ENCODE measurements at places on chromosomes 1 and 21. TPM values are rescaled to one million over a fixed set of nuclear protein-coding genes. Genes with fewer than 3 reads are reported as not detected.

DNA sequence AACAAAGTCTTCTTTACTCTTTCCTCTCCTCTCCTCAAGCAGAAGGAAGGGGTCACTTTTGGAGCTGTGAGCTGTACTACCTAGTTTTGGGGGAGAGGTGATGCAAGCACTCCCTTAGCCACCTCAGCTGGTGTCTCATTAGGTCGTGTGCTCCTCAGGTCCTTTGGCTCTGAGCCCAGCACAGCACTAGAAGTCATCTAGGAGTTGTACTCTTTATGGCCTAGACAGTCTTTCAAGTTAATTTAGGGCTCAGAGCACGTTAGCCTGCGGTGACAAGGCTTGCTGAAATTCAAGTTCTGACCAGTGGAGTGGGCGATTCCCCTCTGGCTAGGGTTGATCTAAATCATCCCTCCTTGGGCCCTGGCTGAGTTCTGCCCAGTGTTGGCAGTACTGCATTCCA lies 48.0 kb upstream of the WDR26 start:
- no peaks in the 10 kb centered on the region for H3K36me3 ChIP-seq
- DNase-seq = no peak
- H3K4me3 ChIP-seq = no peak overlapping the region

GRCh38 chr1:25757151-25757845 lies 42.7 kb upstream of the SELENON start:
- no peak overlapping the region for H3K4me3 ChIP-seq
- no peaks in the 10 kb centered on the region for H3K27me3 ChIP-seq
- no peak for DNase-seq
- H3K36me3 ChIP-seq = no peaks in the 10 kb centered on the region
- H3K27ac ChIP-seq = no peak overlapping the region
- H3K4me1 ChIP-seq = no peaks in the 10 kb centered on the region

- no peak for DNase-seq
- no peak overlapping the region for H3K4me3 ChIP-seq
- H3K27me3 ChIP-seq = no peaks in the 10 kb centered on the region
- no peaks in the 10 kb centered on the region for H3K36me3 ChIP-seq
These were observed 111.8 kb upstream of the JUN start for GRCh38 chr1:58895559-58896145.

DNA sequence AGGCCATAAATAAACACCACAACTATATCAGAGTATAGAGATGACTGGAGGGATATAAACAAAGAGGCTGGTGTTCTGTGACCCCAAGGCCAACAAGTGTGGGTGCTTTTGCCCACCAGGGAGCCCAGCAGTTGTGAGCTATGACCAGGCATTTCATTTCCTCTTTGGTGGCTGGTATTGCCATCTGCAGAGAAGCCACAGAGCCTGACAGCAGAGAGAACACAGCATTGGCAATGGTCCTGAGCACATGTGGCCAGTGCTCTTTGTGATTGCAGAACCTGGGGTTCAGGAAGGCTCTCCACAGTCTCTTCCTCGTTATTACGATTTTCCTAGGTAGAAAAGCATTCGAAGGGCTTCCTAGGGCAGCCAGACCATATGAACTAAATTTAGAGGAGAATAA lies 112.3 kb downstream of the TM2D1 start:
- no peaks in the 10 kb centered on the region for H3K27me3 ChIP-seq
- H3K27ac ChIP-seq = no peak overlapping the region
- no peak for DNase-seq
- peaks cover 5% of the 10 kb centered on the region for H3K4me1 ChIP-seq
- H3K4me3 ChIP-seq = no peak overlapping the region
- H3K36me3 ChIP-seq = no peaks in the 10 kb centered on the region

DNA sequence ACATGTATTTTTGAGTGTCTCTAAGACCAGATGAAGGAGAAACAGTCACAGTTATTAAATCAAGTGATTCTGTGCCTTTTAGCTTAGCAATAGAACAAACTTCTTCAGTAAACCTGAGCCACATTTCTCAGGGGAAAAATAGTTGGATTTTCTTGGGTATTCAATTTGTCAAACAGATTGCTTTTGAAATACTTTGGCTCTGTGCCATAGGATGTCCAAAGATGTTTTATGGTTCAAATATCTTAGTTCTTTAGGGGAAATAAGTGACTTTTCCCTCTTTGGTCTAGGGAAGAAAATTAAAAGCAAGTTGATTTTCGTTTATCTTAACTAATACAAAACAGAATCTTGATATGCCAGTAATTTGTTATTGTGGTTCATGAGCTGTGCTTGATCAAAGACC lies 125.9 kb downstream of the ATP5PO start:
- DNase-seq = no peak
- H3K27me3 ChIP-seq = no peaks in the 10 kb centered on the region
- H3K4me1 ChIP-seq = no peaks in the 10 kb centered on the region
- no peak overlapping the region for H3K27ac ChIP-seq
- H3K36me3 ChIP-seq = peaks cover 5% of the 10 kb centered on the region

DNA sequence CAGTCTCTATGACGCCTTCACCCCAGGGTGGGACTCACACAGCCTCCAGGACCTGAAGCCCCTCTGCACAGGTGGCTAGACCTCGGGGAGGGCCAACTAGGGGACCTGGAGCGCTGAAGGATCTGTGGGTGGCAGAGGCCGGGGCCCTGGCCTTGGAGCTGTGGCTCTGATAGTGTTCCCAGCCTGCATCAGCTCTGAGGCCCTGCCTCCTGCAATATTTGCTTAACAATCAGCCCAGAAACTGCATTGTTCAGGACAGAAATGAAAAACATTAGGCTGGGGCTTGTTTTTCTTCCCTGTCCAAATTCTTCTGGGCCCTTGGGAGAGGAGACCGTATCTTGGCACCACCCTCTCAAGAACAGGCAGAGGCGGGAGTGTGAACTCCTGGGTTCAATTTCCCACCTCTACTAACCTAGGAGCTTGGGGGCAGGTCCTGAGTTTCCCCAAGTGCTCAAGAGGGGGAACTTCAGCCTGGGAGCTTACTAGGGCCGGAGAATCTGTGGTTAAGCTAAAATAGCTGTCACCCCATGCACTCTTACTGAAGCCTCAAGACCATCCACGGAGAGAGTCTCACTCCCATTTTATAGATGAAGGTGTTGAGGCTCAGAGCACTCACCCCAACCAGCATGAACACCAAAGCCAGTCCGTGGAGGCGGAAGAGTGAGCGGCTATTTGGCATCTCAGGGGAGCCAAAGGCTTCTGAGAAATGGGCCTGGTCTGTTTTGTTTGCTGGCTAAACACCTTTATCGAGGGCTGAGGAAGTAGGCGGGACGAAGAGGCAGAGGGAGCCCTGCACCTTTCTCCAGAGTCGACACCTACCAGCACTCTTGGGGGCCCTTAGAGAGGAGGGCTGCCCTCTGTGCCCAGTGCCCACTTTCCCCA lies 18.8 kb upstream of the CASZ1 start:
- no peaks in the 10 kb centered on the region for H3K27me3 ChIP-seq
- no peaks in the 10 kb centered on the region for H3K36me3 ChIP-seq
- H3K27ac ChIP-seq = no peak overlapping the region
- no peak for DNase-seq
- no peaks in the 10 kb centered on the region for H3K4me1 ChIP-seq

The S100A3 gene
- 1.4 TPM for polyA plus RNA-seq

The ZNF683 gene
- not detected for polyA plus RNA-seq

GRCh38 chr1:6178751-6179563 lies 1.2 kb downstream of the CHD5 start:
- peaks cover 52% of the 10 kb centered on the region for H3K27me3 ChIP-seq
- no peak overlapping the region for H3K27ac ChIP-seq
- H3K36me3 ChIP-seq = no peaks in the 10 kb centered on the region

DNA sequence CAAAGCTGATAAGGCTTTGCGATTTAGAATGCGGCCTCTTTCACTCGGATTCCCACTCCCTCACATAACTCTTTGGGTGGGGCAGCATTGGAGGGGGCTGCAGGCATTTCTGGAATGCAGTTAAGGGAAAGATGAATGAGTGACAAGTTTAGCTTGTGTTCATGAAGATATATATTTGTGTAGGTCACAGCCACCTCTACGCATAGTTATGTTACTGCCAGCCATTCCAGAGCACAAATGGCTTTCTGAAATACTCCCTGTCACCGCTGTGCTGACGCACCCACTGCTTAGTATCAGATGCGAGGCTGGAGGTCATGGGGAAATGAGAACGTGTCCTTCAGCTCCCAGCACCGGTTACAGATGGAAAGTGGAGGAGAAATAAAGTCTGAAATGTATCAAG lies 54.1 kb upstream of the ATP1A1 start:
- no peak overlapping the region for H3K27ac ChIP-seq
- H3K36me3 ChIP-seq = no peaks in the 10 kb centered on the region
- no peaks in the 10 kb centered on the region for H3K4me1 ChIP-seq
- no peak for DNase-seq

DNA sequence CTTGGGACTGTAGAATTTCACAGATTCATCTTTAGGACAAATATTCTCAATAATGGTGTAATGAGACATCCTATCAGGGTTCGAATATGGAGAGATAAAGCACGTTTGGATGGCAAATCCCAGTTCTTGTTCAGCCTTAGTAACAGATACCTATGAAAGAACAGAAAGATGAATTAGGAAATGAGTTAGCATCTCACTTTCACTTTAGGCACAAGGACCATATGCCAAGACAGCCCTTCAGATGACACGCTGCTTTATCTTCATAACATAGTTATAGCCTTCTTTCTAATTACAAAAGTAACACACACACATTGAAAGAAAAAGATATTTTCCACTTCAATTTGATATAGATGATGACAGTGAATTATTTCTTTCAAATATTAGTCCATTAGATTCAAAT lies 173.6 kb downstream of the TGFBR3 start:
- peak overlapping the region; percentile 89 for H3K27ac ChIP-seq
- no peak for DNase-seq
- no peaks in the 10 kb centered on the region for H3K27me3 ChIP-seq
- peaks cover 6% of the 10 kb centered on the region for H3K36me3 ChIP-seq
- H3K4me1 ChIP-seq = peaks cover 3% of the 10 kb centered on the region

The TCEANC2 gene
- 3.6 TPM for polyA plus RNA-seq

DNA sequence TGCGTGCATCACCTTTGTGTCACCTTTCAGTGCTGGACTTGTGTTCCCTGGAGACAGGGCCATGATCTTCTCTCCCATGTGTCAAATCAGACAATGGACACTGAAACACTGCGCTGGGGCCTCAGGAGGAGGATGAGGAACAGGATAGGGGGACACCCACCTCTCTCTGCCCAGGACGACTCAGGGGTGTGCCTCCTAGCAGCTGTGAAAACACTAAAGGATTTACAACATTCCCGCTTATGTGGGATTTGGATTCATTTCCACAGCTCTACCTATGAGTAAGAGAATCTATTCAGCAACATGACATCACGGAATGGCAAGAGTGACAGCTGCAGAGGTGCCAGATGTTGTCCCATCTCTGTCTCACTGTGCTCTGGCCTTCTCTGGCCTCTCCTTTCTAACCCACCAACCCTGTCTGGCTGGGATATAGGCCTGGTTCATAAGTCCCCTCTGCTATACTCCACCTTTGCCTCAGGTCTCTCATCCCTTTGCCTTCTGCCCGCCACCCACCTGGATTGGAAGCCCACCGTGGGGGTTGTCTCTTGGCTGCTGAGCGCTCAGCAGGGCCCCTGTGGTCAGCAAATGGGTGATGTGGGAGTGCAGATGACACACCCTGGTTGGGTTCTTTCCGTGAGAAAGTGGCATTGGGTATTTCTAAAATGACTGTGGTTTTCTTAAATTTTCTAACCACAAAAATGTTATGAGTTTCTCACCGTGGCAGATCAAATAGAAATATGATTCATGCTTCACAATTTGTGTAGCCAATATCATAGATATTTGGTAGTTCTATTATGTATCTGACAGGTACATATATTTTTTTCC lies 47.1 kb upstream of the TLR5 start:
- no peaks in the 10 kb centered on the region for H3K36me3 ChIP-seq
- H3K4me1 ChIP-seq = no peaks in the 10 kb centered on the region
- no peak overlapping the region for H3K27ac ChIP-seq
- no peak for DNase-seq
- H3K4me3 ChIP-seq = no peak overlapping the region

GRCh38 chr1:205515781-205516253 lies 11.3 kb downstream of the CDK18 start:
- H3K4me1 ChIP-seq = peaks cover 65% of the 10 kb centered on the region
- peak overlapping the region; percentile 80 for H3K27ac ChIP-seq
- no peaks in the 10 kb centered on the region for H3K27me3 ChIP-seq
- DNase-seq = peak; percentile 91

DNA sequence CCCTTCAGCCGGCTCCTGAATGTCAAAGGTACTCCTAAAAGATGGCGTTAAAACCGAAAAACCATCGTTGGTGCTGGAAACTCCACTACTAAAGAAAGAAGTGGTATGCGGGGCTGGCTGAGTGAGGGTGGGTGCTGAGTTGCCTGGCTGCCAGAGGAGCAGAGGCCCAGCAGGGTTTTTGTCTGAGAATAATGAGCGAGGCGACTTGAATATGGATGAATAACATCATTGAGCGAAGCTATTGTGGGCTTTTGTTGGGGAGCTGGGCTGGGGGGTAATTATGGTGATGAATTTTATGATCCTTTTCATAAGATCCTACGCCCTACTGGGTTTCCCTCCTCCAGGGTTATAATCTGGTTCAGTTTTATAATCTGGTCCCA lies 2.0 kb downstream of the PDPN start:
- H3K4me3 ChIP-seq = peak overlapping the region; percentile 46
- peaks cover 18% of the 10 kb centered on the region for H3K4me1 ChIP-seq
- H3K27ac ChIP-seq = peak overlapping the region; percentile 73
- no peak for DNase-seq
- peaks cover 22% of the 10 kb centered on the region for H3K27me3 ChIP-seq

DNA sequence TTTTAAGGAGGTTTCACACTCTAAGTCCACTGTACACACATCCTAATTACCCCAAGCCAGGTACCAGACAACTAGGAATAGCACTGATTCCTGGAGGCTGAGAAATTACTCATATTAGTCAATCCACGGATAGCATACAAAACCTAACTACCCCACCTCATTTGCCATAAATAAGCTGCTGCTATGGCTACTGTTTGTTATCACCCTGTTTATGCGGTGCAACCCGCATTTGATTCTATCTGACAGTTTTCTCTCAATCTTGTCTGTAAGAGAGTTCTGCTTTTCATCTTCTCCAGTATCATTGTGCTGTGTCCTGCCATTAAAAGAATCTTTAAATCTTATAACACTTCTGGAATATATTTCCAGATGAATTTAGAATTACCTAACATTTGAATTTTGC lies 1496.5 kb downstream of the PLA2G4A start:
- no peak overlapping the region for H3K4me3 ChIP-seq
- H3K4me1 ChIP-seq = no peaks in the 10 kb centered on the region
- no peak for DNase-seq
- H3K27ac ChIP-seq = no peak overlapping the region
- no peaks in the 10 kb centered on the region for H3K27me3 ChIP-seq
- no peaks in the 10 kb centered on the region for H3K36me3 ChIP-seq

The CYP4A11 gene
- polyA plus RNA-seq = not detected

The RHEX gene
- polyA plus RNA-seq = 2.4 TPM

- H3K4me1 ChIP-seq = peaks cover 7% of the 10 kb centered on the region
- no peak for DNase-seq
- no peaks in the 10 kb centered on the region for H3K27me3 ChIP-seq
These were observed 5.7 kb downstream of the VAMP4 start for GRCh38 chr1:171736196-171736595.

The PTPRC gene
- polyA plus RNA-seq = 78.6 TPM

The GBP6 gene
- not detected for polyA plus RNA-seq

GRCh38 chr1:10945991-10946509 lies 66.4 kb upstream of the TARDBP start:
- no peaks in the 10 kb centered on the region for H3K36me3 ChIP-seq
- H3K4me1 ChIP-seq = peaks cover 13% of the 10 kb centered on the region
- no peaks in the 10 kb centered on the region for H3K27me3 ChIP-seq

The NTRK1 gene
- polyA plus RNA-seq = 0.42 TPM

The LMOD1 gene
- polyA plus RNA-seq = 15.6 TPM

The PLEKHN1 gene
- 0.46 TPM for polyA plus RNA-seq

- H3K27ac ChIP-seq = no peak overlapping the region
- no peak overlapping the region for H3K4me3 ChIP-seq
- H3K4me1 ChIP-seq = no peaks in the 10 kb centered on the region
- H3K27me3 ChIP-seq = no peaks in the 10 kb centered on the region
- peak; percentile 84 for DNase-seq
- no peaks in the 10 kb centered on the region for H3K36me3 ChIP-seq
These were observed 80.9 kb downstream of the ABCA4 start for GRCh38 chr1:94039871-94040569.

Data from sigmoid colon (tissue), 7 donors.